MCF 10A (cell line): ENCODE measurements at places on chromosomes 2 and 18.
A peak's percentile ranks its signal among the peaks of the same experiment; 100 is the strongest.

DNA sequence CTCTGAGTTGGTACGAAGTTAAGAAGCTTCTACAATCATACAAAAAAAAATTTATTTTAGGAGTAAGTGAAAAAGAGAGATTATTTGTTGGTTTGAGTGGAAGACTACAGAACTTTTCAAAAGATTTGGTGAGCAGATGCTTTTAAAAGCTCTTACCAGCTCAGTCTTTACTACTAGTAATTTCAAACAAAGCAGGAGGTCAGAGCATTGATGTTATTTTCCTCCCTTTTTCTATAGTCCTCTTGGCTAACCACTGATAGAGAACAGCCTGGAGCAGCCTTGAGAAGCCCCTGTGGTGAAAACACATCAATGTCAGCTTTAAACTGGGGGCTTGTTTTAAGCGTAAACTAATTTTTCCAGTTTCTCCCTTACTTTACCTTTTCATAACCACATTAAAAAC lies 559.3 kb upstream of the CDH2 start:
- no peak for DNase-seq

- DNase-seq: no peak
These were observed 403.3 kb upstream of the SMIM21 start for GRCh38 chr18:75830828-75831227.

- no peak for DNase-seq
These were observed 333.0 kb downstream of the TNS1 start for GRCh38 chr2:217669831-217670230.

DNA sequence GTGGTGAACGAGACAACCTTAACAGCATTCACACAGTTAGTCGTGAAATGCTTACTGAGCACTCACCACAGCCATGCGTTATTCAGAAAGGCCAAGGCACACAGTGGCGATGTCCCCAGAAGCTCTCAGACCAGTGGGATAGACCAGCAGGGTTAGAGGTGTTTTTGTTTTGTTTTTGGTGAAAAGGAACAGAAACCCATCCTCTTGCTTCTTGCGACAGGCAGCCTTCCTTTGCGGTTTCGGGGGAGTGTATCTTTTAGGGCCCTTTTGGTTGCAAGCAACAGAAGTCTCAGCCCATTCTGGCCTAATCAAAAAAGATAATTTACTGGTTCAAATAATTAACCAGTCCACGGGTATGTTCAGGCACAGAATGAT lies 4.7 kb downstream of the GNLY start:
- DNase-seq: no peak

DNA sequence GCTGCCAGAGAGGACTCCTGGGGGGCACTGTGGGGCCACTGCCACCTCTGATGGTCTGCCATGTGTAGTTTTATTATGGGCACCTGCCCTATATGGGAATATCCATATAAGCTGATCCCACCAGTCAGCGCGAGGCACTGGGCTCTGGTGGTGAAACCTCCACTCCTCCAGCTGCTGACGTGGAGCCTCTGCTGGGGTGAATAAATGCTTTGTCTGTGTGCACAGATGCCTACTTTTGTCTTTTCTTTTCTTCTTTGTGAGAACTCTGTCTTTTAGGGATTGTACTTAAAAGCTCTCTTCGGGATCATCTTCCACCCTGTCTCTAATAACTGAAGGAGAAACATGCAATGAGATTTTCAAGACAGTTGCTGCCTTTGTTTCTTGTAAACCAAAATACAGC lies 68.9 kb upstream of the NCK2 start:
- no peak for DNase-seq

- peak; percentile 20 for DNase-seq
These were observed 68.1 kb downstream of the OLA1 start for GRCh38 chr2:174180165-174180724.

GRCh38 chr2:37583867-37584266 lies 87.6 kb downstream of the CDC42EP3 start:
- peak; percentile 37 for DNase-seq

GRCh38 chr2:68169308-68169707 lies 11.6 kb downstream of the PNO1 start:
- no peak for DNase-seq

DNA sequence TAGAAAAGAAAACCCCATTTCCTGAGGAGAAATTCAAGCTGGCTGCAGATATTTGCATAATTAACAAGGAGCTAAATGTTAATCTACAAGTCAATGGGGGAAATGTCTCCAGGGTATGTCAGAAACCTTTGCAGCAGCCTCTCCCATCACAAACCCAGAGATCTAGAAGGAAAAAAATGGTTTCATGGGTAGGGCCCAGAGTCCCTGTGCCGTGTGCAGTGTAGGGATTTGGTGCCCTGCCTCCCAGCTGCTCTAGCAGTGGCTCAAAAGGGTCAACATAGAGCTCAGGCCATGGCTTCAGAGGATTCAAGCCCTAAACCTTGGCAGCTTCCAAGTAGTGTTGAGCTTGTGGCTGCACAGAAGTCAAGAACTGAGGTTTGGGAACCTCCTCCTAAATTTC lies 290.2 kb upstream of the TMEFF2 start:
- no peak for DNase-seq

- DNase-seq: no peak
These were observed 391.3 kb upstream of the CELF4 start for GRCh38 chr18:37956902-37957301.

- no peak for DNase-seq
These were observed 245.6 kb downstream of the NRXN1 start for GRCh38 chr2:50786345-50786744.

GRCh38 chr2:96815326-96816126 lies 542 bp upstream of the CNNM3 start:
- DNase-seq: peak; percentile 26

DNA sequence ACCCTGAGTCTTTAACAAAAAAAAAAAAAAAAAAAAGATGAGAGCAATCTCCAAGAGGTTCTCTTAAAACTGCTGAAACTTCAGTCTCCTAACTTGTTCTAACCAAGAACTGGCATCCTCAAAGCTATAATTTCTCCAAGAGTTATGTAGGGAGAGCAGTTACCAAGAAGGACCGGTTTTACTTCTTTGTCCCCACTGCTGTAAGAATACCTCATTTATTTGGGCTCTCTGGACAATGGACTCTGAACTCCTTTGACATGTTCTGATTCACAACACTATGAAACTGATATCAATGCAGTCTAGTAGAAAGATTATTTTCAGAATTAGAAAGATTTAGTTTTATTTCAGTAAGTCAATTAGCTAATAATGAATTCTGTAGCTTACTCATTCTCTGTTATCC lies 84.5 kb upstream of the DTNB start:
- no peak for DNase-seq

DNA sequence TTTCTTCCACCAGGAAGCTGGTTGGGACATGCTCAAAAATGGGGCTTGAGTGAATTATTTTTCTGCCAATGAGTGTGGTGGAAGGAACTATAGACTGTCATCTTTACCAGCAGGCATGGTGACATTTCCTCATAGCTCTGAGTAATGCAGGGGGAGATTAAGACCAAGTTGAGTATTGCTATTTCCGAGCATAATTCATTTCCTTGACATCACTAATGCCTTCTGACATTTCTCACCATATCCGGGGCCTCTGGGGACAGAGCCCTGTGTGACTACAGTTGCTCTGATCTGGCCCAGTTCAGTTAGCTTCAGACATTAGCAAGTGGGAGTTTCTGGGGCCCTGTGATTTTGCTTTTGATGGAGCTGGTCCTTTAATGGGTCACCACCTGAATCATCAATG lies 410.4 kb downstream of the MEIS1 start:
- DNase-seq: no peak

DNA sequence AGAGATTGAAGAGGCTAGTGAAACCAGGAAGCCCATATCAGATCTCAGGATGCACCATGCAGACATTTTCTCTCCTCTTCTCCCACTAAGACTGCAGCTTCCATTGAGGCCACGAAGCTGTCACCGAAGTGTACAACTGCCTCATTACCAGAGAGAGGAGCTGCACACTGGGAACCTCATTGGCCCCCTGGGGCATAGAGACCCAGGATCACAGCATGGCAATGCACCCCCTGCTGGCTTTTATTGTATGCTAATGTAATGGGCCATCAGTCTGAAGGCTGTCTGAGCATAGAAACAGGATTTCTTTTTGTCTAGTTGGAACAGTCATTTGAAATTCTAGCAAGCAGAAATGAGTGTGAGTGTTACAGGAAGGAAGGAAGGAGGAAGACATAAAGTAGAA lies 861.6 kb upstream of the CELF4 start:
- peak; percentile 18 for DNase-seq

DNA sequence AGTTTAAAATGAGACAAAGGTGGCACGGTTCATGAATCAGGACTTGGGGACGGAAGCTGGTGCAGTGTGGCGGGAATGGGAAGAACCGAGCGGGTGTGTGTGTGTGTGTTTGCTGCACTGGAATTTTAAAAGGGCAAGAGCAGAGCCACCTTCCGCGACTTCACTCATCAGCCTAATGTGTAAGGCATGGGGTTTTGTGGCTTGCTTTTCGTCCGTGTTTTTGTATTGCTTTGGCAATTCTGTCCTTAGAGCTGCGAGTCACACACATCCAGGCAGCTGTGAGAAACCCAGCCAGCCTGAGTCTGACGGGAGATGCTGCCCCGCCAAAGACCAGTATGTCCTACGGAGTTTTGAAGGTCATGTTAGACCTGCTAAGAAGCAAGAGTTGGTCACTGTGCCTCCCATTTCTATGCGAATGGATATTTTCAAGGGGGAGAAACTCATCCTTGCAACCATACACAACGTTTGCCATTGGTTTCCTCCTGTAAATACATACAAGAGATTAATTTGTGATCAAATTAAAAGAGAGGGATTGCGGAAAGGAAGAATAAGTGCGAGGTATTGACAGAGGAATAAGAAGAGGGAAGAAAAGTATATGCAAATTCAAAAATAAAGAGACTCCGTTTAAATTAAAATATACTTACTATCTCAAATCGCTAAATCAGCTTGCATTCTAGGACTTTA lies 665 bp upstream of the CACNB4 start:
- no peak for DNase-seq

DNA sequence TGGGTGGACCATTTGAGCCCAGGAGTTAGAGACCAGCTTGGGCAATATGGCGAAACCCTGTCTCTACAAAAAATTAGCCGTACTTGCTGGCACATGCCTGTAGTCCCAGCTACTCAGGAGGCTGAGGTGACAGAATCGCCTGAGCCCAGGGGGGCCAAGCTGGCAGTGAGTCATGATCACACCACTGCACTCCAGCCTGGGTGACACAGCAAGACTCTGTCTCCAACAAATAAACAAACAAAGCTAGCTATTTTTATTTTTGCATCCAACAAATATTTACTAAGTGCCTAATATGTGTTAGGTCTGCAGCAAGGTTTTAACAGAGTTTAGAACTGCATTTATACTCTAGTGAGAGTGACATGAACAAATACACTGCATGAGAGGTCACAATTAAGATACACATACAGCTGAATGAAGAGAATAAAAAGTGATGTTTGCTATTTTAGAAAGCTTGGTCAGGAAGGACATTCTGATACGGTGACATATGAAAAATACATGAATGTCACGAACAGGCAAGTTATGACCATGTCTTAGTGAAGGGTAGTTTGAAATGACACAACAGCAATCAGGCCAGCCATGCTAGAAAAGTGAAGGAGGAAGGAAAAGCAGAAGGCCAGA lies 83.2 kb upstream of the FRZB start:
- peak; percentile 80 for DNase-seq

- no peak for DNase-seq
These were observed 633 bp downstream of the BCL2 start for GRCh38 chr18:63318889-63319382.

GRCh38 chr2:36490749-36491148 lies 107.2 kb downstream of the FEZ2 start:
- DNase-seq: no peak

GRCh38 chr2:65834771-65835475 lies 402.5 kb upstream of the SPRED2 start:
- DNase-seq: no peak

- DNase-seq: peak; percentile 89
These were observed 548 bp downstream of the KANSL3 start for GRCh38 chr2:96637385-96638143.
